NCI-H1436 treated with DMSO at 0.1 percent for 48 hours (cell line): ENCODE measurements at places on chromosomes 2 and 18.
A peak's percentile ranks its signal among the peaks of the same experiment; 100 is the strongest.

- DNase-seq: no peak
Observed at GRCh38 chr18:32455361-32455760, 15.3 kb downstream of the GAREM1 start.

- DNase-seq: no peak
Observed at GRCh38 chr18:71849407-71849806, 694.7 kb downstream of the CBLN2 start.

DNA sequence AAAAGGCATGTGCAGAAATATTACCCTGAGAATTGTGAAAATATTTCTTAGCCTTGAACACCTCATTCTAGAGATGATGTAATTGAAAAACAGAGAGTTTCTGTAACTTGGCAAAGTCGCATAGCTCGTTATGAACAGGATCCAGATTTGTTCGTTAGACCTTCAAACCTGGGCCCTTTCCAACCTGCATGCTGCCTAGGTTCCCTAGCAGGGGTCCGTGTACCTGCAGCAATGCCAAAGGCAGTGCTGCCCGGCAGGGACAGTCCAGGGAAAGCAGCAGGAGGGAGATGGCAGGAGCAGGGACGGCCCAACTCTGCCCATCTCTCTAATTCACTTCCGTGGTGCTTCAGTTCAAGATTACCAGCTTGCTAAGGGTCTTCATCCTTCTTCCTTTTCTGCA lies 12.0 kb downstream of the PIEZO2 start:
- DNase-seq: no peak

DNA sequence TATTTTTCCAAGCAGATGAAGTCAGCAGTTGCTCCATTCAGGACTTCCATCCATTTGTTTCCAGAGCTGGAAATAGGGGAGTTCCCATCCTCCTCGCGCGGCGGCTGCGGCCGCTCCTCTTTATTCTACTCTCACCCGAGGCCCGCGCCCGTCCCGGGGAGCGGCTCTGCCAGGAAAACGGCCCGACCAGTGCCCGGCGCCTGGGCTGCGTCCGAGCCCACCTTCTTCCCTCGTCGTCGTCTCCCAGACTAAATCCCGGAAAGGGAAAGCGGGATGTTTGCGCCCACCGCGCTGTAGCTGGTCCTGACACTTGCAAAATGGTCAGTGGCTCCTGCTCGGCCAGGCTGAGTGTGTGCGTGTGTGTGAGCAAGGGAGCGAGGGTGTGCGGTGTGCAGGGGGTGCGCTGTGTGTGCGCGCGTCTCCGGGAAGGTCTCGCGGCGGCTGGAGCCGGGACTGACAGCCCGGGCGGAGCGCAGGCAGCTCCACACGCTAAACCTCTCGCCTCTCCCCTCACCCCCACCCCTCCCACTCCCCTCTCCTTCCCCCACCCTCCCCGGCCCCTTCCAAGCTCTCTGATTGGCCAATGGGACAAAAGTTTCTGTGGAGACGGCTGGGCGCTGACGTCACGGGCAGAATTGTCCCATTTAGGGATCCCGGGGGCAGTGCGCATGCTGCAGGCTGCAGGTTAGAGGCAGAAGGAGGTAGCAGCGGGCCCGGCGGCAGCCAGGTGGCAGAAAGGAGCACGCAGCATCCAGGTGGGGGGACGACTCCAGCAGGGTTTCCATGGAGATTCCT lies at the start of gene NOL4:
Gene NOL4, minus strand, starts transcription at position 491 of the 795 bp plus-strand sequence. CDS start 1,660 bp downstream, outside the sequence.
- DNase-seq: peak; percentile 92

DNA sequence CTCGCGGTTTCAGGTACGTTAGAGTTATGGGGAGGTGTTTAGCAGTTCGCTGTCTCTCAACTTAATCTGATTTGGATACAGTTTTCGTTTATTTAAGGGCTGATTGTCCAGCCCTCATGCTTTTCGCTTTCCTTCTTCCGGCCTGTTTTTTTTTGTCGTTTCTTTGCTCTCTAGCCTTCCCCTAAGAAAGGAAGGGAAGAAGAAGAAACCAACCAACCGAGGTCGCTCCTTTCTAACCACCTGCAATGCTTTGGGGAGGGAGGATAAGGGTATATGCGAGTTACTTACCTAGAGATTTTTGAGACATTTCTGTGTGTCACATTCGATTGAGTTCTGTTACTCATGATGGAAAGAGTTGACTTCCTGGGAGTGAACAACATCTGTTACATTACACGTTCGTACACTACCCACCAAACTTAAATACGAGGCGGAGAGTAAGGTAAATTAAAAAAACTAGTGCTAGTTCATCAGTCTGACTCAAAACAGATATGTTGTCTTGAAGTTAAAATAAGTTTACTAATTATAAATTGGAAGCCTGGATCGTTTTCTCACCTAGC lies 918 bp downstream of the EIF5B start:
- no peak for DNase-seq
